ENCODE measurements at places on chromosomes 16 and 17. TPM values are rescaled to one million over a fixed set of nuclear protein-coding genes. Genes with fewer than 3 reads are reported as not detected.
A peak's percentile ranks its signal among the peaks of the same experiment; 100 is the strongest.

DNA sequence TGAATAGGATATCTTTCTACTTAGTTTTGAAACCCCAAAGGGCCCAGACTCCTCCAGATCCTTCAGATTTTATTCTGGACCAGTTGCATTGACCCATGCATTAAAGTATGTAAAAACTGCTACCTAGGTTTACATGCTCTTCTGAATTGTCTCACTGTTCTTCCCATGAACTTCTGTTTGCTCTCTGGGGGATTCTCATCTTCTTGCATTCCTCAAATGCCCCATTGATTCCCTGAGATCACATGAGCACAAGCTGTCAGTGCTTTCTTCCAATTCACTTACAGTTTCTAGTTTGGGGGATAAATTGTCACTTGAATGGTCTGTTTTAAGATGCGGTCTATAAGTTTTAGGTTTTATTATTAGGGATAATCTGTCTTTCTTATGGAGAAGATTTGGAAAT, 188.9 kb upstream of the KIF2B start:
- DNase-seq: no peak

DNA sequence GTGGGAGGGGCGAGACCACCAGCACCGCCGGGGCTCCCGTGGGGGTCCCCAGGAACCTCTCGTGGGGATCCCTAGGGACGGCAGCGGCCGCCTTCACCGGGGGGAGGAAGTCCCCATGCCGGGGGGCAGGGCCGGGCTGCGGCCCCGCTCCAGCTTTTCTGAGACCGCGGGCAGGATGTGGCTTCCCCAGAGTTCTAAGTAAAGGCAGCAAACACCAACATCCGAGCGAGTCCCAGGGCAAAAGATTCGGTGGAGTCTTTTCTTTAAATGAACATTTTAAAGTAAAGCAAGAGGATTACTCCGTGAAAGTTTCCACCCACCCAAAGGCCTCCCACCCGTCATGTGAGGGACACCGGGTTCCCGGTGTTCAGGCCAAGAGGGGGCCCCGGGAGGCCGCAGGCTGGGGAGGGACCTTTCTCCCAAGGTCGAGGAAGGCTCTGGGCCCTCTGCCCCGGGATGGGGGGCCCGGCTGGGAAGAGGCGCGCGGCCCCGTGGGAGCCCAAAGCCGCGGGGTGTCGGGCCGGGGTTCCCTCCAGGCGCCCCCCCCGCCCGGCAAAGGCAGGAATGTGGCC, 137.2 kb upstream of the RPH3AL start:
- DNase-seq: no peak

DNA sequence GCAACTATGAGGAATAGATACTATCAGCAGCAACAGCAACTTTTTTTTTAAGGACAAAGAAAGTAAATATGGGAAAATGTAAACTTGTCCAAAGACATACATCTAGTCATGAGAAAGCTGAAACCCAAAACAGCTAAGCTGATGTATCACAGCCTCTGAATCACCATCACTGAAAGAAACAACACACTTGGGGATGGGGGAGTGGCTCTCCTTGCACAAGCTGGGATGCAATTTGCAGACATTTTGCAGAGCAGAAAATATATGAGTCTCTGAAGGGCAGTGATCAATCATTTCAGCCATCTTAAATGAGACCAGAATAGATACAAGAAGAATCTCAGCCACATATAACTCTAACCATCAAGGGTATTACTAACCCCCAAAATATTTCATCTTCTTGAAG, 79.1 kb downstream of the GRIN2A start:
- no peak for DNase-seq

The CCT6B gene
- 7.1 TPM for polyA plus RNA-seq

DNA sequence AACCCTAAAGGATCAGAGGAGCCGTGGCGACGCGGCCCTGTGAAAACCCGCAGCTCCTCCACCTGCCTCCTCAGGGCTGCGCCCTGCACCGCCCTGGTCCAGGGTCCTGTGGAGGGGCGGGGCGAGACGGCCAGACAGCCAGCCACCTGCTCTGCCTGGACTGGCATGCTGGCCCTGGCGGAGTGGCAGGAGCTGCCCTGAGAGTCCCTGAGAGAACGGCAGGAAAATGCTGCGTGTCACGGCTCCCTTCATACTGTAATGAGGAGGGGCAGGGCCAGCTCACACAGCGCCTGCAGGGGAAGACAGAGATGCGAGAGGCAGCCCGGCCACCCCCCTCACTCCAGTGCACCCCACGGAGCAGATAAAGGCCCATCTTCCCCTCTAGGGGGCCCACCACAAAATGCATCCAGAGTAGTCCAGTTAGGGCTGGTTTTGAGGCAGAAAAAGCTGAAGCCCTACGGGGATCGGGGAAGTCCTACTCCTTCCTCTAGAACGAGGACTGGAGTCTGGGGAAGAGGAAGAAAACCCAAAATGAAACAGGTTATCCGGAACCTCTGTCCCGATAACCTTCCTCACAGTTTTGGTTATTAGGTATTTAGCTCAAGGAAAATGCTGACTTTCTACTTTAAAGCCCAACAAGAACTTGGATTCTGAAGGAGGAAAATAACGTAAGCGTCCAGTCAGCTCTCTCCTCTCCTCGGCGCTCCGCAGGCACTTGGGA, 97.6 kb upstream of the DNAH17 start:
- no peak for DNase-seq

DNA sequence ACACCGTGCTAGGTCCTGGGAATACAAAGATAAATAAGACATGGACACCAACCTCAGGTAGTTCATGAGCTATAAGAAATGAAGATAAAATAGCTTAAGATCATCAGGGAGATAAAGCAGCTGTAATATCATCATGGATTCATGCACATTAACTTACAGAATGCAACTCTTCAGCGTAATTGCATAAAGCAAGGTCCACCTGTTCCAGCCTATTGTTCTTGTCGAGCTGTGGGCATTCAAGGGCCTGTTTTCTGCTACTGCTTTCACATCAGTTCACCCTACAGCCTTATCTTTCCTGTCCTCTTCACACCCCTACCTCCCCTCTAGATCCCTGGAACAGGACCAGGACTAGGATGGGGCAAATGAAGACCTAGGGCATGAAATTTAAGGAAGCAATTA, 133.9 kb downstream of the SPACA3 start:
- no peak for DNase-seq

DNA sequence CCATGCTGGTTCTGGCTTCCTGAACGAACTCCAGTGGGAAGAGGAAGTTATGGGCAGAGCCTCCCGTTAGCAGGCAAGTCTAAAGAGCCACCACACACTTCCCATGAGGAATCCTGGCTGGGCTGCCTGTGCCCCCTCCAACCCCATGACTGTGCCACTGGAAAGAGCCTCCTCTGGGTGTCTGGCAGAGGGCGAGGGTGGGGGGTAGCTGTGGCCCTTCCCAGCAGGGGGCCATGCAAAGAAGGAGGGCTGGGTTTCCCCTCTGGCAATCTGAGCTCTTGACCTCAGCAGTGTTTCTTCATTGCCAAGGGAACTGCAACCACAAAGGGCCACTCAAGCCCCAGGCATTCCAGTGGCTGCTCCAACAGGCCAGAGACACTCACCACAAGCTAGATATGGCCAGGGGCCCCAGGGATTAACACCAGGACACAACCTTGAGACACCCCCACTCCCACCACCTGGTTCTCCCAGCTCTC, 1.7 kb upstream of the RRAD start:
- DNase-seq: no peak

- DNase-seq: no peak
These were observed 106.4 kb upstream of the TOB1 start for GRCh38 chr17:50972577-50972976.

DNA sequence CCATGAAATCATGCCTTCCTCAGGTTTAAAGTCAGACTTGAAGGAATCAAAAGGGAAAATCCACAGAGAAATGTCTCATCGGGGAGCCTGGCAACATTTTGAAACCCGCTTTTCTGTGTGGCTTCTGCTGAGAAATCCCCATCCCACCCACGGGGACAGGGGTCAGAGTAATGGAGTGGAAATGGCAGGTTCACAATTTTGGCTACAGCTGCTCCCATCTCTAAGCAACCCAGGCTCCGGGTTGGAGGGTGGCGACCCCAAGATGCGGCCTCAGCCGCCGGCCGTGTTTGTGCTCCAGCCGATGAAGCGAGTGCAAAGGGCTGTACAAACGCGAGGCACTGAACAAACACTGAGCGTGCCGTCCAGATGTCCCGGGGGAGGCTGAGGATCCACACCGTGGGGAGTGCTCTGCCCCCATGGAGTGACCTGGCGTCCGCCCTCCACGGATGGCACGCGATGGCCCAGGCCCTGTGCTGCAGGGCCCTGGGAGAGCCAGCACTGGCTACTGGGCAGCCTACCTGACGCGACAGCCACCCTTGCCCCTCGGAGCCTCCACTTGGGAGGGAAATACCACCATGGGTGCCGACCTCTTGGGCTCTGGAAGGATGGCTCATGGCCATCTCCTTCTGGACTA, 22.2 kb downstream of the SLC43A2 start:
- DNase-seq: no peak

The NPTX1 gene
- polyA plus RNA-seq: 1.00 TPM

- peak; percentile 76 for DNase-seq
These were observed 55.9 kb downstream of the MYO18A start for GRCh38 chr17:29124135-29124924.

GRCh38 chr16:66728804-66729203, 22.6 kb downstream of the DYNC1LI2 start:
- DNase-seq: no peak

DNA sequence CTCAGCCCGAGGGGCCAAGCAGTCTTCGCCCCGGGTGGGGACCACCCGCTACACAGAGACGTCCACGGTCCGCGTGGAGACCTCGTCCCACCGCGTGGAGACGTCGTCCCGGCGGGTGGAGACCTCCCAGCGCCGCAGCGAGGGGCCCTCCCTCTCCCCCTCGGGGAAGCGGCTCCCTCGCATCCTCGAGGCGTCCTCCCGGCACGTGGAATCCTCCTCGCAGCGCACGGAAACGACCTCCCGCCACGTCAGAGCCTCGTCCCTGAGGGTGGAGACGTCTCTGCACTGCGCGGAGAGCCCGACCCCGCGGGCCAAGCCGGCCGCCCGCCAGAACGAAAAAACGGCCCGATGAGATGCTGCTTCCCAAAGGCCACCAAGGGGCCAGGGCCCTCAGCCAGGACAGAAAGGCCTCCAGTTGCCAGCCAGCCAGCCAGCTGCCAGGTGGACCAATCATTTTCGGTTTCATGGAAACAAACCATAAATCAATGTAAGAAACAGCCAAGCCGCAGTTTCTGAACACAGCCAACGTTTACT, 424 bp downstream of the C17orf100 start:
- DNase-seq: peak; percentile 43

- DNase-seq: no peak
These were observed 67.3 kb downstream of the PHKB start for GRCh38 chr16:47528431-47528830.

- no peak for DNase-seq
These were observed 429.0 kb downstream of the MAF start for GRCh38 chr16:79171504-79171903.

- DNase-seq: peak; percentile 26
These were observed 46.1 kb downstream of the ABCA8 start for GRCh38 chr17:68909066-68909465.

DNA sequence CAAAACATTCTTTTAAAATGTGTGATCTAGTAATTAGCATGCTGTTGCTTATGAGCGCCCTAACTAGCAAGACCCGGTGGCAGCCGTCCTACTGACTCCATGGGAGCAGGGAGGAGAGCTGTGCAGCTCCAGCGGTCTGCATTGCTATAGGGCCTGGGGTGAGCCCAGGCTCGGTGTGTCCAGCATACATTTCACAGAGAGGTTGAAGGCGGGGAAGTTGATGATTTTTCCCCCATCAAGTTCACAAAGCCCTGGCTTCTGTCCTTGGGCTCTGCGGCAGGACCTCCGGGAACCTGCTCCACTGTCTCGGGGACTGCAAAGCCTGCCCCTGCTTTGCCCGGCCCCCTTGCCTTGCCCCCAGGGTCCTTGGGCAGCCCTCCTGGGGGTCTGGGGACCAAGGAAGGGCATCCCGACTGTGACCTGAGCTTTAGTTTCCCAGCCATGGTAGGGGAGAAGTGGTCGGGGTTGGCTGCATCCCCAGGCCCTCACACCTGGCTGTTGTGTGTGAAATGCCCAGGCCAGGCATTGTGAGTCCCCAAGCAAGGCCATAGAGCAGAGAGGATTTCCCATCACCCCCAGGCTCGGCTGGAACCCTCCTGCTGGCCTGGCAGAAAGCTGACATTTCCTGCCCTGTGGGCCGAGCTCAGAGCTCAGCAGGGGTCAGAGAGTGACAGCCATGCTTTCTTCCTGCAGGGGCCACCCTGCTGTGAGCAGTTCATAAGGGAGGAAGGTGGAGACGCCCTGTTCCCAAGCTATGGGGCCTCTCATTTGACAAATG, 24.8 kb downstream of the KCNJ12 start:
- no peak for DNase-seq

- no peak for DNase-seq
These were observed 476 bp upstream of the LPCAT2 start for GRCh38 chr16:55508271-55508921.

The ATP1B2 gene
- 20.5 TPM for polyA plus RNA-seq

DNA sequence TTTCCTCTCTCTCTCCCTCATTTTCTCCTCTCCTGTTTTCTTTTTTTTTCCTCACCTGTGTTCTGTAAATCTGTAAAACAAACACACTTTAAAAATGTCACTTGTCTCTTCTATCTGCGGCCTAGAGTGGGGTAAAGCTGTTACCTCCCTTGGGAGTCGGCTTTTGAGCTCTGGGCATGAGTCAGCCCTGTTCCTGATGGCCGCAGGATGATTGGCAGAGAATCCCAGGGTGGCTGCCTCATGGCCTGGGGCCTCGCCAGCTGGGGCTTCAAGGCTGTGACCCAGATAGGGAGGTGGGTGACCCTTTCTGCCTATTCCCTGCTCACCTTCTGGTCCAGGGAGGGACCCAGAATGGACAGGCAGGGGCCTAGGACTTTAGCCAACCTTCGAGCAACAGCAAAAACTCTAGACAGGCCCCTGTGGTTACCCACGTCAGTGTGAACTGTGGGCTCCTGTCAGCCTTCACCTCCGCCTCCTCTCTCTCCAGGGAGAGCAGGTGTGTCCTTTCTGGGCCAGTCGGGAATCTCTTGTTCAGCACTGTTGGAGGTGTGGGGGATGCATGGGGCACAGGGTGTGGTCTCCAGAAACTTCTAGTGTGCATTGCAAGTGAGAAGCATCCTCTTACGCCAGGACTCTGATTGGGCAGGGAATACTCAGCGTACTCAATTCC, 87.4 kb downstream of the RAP1GAP2 start:
- no peak for DNase-seq

DNA sequence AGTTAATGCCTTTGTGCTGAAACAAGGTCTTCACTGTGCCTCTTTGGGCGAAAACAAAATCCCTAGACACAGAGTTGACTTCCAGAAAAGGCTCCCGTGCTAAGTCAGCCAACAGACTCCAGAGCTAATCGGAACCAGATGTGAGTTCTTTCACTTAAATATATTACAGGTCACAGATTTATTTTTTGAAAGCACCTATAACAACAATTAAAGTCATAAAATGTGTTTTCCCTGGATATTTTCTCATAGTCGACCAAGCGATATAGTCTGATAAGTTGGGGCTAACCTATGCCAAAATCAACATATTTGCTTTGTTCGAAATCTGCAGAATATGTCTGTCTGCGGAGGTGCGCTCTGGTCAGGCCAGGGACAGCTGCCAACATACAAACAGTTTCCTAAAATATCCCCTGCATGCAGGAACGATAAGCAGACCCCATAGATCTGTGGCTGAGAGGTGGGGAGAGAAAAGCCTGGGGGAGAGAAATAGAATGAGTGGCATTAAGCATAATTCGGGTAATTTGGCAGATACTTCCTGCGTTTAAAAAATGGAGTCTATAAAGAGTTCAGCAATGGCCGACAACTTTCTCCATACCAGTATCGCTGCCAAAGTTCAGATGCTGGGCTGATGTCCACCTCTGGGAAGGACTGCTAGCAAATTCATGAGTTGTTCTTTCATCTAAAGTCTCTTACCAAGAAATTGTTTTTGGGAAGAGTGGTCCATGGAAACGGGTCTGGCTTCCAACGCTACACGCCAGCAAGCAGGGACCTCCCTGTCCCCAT, 50.8 kb upstream of the MYH10 start:
- no peak for DNase-seq

Data from left kidney (tissue), 8 donors.